ENCODE measurements at places on chromosomes 7 and 10.

DNA sequence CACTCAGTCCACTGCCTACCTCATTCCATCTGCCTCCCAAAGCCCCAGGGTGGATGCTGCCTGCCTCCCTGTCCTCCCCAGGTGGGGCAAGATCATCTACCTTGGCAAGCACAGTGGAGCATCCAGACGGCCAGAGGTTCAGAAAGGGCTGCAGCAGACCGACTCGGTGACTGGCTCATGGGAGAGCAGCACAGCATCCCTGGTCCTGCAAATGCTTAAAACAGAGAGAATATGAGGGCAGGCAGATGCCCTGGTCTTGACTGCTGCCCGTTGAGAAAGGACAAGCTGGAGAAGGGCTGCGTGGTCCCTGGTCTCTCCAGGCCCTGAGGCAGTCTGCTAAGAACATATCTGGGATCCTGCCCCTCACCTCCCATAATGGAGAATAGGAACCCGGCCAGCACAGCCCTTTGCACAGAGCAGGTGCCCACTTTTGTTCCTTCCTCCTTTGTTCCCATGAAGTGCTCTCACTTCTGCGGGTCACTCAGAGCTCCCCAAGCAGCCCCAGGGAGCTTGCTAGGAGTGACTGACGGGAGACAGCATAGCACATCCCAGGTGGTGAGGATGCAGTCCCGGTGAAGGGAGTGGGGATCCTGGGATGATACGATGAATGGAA, 1.4 kb downstream of the HPS1 start:
- no peak for DNase-seq

- no peak for DNase-seq
Observed at GRCh38 chr7:105649727-105650381, 68.6 kb upstream of the EFCAB10 start.

GRCh38 chr7:128795129-128795528, 3.4 kb downstream of the CCDC136 start:
- no peak for DNase-seq

DNA sequence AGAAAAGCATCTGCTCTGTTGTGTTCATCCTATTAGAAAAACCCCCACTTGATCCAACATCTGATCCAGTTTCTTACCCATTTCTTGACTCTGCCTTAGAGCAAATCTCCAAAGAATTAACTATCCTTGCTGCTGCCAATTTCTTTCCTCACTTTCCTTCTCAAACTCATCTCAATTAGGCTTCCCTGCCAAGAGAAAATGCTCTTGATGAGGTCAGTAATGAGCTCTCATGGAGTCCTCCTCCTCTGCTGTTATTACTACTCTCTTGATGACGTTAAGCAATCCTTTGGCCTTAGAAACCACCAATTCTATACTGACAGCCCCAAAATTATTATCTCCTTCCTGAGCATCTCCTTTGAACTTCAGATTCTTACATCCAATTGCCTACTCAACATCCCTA, 162.0 kb upstream of the FAM13C start:
- DNase-seq = no peak

DNA sequence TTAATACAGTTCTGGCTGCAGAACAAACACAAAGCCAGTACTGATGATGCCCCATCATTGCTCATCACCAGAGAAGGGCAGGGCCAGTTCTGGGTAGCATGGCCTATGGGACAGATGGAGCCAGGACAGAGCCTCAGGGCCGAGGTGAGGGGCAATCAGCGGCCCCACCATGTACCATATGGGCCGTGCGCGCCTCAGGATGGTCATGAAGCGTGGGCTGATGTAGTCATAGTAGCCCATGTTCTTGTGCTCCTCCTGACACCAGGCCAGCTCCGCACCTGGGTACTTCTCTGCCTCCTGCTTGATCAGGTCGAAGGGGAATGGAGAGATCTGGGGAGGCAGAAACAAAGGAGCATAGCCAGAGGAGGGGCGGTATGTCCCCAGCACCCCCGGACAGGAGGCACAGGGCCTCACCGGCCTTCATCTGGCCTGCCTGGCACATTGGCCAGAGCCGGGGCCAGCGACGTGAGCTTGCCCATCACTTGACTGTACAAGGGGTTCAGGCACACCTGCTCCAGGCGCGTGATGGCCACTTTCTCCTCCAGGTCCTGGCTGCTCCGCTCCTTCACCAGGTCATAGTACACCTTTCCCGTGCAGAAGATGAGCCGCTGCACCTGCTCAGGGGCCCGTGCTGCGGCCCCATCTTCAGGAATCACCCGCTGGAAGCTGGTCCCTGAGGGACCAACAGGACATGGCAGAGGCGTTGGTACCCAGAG, 26.1 kb downstream of the OGDHL start:
- no peak for DNase-seq

DNA sequence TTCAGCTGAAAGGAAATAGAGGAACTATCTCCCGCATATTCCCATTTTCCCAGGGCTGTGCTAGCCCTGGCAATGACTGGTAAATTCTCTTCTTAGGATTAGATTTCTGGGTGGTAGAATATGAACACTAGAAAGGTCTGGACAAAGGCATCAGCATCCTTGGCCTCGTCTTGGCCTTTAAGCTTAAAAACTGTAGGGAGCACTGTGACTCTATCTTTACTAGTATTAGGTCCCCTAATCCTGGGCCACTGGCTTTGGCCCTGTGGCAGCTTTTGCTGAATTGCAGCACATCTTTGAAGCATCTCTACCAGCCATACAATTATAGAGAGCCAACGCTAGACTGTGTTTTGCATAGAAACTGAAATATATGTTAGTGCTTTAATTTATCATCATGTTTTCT, 41.5 kb upstream of the EBLN1 start:
- no peak for DNase-seq

- DNase-seq = no peak
Observed at GRCh38 chr7:151133986-151134742, 33.3 kb downstream of the GBX1 start.

GRCh38 chr7:156080596-156080995, 268.3 kb upstream of the SHH start:
- no peak for DNase-seq

DNA sequence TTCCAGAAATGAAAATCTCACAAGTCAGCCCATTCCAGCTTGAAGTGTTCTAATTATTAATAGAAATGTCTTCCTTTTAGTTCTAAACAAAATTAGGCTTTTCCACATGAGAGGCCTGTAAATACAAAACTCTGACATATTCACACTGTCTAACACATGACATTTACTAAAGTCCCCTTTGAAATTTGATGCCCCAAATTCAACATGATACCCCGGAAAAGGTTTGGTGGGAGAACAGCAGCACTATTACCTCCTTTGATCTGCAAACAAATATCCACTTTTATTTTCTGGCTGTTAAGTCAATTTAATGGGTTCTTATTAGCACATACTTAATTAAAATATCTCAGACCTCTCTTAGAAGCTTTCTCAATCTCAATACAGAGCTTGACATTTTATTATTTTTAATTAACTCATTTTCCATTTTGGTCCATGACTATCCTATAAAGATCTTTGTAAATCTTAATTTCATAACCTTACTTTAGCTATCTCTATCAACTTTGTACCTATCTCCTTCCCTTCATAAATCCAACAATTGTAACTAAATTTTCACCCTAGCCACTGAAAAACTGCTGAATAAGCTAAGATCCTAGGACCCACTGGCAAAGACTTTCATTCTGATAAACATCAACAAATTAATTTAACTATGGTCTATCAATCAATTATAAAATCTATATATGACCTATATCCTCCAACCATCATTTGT, 63.2 kb downstream of the USP6NL start:
- no peak for DNase-seq

DNA sequence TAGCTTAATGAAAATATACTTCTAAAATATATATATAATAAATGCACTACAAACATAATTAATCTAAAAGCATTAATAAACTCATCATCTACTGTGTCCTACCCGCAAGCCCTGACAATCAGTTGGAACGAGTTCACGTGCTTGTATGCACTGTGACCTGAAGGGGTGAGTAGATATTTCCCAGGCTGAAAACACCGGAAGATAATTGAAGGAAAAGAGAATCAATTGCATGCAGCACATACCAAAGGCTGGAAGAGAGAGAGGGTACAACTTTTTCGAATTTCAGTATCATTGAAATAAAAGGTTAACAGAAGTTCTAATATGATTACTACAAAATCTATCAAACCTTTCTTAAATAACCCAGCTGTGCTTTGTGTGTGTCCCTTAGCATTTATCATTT, 94.6 kb downstream of the SEMA3C start:
- no peak for DNase-seq

DNA sequence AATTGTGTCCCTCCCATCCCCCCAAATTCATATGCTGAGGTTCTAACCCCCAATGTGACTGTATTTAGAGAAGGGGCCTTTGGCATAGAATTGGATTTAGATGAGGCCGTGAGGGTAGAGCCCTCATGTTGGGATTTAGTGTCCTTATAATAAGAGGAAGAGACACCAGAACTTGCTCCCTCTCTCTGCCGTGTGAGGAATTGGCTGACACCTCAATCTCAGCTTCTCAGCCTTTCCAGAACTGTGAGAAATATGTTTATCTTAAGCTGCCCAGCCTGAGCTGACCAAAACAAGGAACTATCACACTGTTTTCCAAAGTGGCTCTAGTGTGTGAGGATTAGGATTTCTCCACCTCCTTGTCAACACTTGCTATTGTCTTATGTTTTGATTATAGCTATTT, 400.0 kb upstream of the FZD8 start:
- no peak for DNase-seq

- DNase-seq = no peak
Observed at GRCh38 chr7:7662527-7662926, 22.0 kb downstream of the UMAD1 start.

DNA sequence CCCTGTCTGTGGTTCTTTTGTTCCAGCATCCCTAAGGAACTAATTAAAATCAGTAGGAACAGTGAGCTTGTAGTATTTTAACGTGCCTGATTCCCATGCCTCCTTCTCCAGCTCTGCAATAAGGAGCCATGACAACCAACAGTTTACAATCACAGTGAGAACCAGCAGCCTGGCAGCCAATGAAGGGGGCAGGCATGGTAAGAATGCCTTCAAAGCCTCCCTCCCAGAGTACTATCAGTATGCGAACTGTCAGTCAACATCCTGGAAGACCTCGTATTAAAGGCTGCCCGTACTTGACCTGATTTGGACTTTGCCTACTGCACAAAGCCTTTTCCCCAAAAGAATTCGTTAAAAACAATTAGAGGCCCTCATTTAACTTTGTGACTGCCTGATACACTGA, 7.7 kb downstream of the ZPBP start:
- no peak for DNase-seq

GRCh38 chr7:130296221-130296951, 3.4 kb downstream of the CPA4 start:
- no peak for DNase-seq

DNA sequence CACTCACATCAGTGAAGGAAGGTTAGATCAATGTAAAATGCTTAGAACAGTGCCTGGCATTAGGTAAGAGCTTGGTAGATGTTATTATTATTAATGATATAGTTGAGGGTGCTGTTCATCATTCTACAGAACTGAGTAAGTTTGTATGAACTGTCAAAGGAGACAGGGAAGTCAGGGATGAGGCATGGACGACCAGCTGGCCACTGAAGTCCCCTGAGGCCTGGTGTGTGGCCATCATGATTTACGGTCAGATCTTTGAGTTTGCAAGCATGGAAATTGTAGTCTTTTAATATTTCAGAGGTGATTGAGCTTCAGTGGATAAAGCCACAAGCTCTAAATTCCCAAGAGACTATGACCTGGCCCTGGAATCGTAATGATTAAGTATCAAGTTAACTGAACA, 6.9 kb downstream of the ARMC3 start:
- no peak for DNase-seq

GRCh38 chr7:105213611-105214010, 175.1 kb downstream of the SRPK2 start:
- no peak for DNase-seq

DNA sequence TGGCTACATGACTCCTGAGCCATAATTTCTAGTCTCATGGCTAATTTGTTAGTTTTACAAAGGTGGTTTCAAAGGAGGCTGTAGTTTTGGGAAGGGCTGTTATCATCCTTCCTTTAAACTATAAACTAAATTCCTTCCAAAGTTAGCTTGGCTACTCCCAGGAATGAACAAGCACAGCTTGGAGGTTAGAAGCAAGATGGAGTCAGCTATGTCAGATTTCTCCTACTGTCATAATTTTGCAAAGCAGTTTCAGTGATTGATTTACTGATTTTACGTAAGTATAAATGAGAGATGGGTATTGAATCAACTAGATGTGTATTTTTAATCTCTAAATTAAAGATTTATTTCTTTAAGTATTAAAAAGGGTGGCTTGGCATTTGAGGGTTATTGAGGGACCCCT, 79.9 kb downstream of the PHTF2 start:
- no peak for DNase-seq

- DNase-seq = no peak
Observed at GRCh38 chr10:52111101-52111891, 202.8 kb upstream of the DKK1 start.

- DNase-seq = no peak
Observed at GRCh38 chr7:107596881-107597581, 17.0 kb downstream of the BCAP29 start.

DNA sequence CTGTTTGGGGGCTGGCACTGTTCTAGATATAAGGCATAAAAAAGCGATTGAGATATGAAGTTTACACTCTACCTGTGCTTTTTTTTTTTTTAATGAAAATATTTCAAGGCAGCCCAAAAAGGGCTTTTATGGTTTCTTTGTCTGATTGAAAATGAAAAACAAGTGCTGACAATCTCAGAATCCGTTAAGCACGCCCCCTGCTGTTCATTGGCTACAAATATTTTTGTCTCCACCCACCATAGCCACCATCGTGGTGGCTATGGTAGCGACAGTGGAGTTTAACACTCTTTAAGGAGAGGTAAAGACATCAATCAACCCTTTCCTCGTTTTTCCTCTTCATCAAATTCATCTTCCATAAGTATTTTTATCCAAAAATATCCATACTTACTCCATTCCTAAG, 94.2 kb downstream of the CD36 start:
- no peak for DNase-seq

DNA sequence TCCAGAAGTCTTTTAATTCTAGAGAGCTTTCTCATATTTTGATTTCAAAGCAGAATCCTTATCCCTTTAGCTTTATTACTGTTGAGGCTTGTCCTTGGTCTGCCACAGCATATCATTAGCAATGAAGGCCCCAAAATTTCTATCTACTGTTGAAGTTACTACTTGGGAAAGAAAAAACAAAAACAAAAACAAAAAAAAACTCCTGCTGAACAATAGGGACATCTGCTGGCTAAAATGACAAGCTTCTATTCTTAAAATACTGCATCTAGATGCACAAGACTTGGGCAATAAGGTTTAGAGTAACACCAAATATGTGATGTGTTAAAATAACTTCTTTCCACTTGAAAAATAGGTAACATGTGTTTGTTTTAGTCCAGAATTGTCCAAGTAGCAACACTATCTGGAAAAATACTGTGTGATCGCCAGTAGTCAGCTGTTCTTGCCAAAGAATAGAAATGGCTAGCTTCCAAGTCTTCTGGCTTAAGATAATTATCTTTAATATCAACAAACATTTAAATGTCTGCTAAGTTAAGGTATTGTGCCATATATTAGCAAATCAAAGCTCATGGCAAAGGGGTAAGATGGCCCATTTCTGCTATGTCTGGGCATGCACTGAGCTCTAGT, 3.8 kb upstream of the DMTF1 start:
- no peak for DNase-seq

- DNase-seq = no peak
Observed at GRCh38 chr10:1040133-1040532, 8.8 kb downstream of the IDI1 start.
